Thyroid gland (tissue), 4 donors: ENCODE measurements at places on chromosomes 4 and X. TPM values are rescaled to one million over a fixed set of nuclear protein-coding genes. Genes with fewer than 3 reads are reported as not detected.

- DNase-seq: peak; percentile 69
Measured at GRCh38 chr4:15001248-15001868, 923 bp upstream of the CPEB2 start.

DNA sequence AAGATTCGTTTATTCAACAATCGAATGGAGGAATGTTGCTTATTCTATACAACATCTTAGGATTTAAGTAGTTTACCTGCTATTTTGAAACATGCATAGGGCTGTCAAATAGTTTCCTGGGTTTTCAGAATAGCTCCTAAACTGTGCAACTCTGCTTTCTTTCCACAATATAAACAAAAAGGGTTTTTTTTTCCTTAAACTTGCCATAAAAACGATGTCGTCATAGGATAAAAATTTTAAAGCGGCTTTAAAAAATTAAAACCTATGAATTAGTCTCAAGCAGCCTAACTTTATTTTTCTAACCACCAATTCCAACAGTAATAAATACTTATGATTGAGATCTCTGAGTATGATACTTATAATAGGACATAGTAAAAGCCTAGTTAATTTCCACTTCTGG is 21.6 kb upstream of the STIM2 start:
- no peak for DNase-seq

- no peak for DNase-seq
Measured at GRCh38 chr4:138161351-138161750, 80.8 kb downstream of the SLC7A11 start.

- no peak for DNase-seq
Measured at GRCh38 chr4:141348573-141348972, 127.9 kb downstream of the ZNF330 start.

DNA sequence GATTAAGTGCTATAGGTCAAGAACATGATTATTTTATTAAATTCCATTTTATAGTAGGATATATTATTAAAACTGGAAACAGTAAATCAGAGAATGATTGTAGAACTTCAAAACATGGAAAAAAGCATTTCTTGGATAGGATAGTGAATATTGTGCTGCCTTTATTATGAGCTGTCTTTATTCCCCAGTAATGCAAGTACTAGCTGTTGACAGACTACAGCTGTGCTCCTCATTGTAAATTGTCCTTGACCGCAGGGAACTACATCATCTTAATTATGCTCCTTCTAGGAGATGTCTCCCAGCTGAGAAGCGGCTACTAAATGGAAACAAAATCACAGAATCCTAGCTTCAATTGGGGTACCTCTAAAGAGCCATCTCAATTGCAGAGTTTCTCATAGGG is 1457.2 kb upstream of the PCDH7 start:
- no peak for DNase-seq

DNA sequence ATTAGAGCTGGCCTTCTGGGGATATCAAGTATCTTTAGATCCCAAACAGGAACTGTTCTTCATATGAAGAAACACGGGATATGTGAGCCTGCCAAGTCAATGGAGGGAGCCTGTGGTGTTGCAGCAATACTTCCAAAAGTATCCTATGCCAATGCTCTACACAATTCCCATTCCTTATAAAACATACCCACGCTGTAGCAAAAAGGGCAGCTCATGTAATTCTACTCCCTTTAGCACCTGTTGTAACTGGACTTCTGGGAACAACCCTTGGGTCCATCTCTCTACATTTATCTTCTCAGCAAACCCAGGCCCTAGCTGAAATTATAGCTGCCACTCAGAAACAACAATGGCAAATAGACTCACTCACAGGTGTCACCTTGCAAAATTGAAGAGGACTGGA is 12.5 kb upstream of the NAF1 start:
- no peak for DNase-seq

DNA sequence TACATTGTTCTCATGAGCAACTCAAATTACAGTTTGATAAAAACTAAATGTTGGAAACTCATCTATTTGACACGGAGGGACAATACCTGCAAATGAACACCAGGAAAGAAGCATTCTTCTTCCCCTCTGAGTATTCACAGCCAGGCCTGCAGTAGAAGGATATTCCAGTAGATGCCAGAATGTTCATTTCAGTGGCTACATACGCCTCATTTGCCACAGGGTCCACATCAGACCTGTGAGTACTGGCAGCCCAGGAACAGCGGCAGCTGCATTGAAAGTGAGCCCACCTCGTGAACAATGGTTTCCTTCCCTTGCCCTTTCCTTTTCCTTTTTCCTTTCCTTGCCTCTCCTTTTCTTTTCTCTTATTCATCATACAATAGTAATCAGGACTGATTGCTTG is 81.1 kb upstream of the NEIL3 start:
- DNase-seq: no peak

GRCh38 chr4:122845066-122845465 is 18.4 kb downstream of the FGF2 start:
- DNase-seq: no peak

GRCh38 chr4:148044912-148045352 is 313.0 kb downstream of the ARHGAP10 start:
- no peak for DNase-seq

PDHA1 gene
- total RNA-seq: 102 TPM

COL25A1 gene
- total RNA-seq: 7.6 TPM

ATP1B4 gene
- total RNA-seq: not detected

KIT gene
- 61.8 TPM for total RNA-seq
